Gastroesophageal sphincter (tissue), 4 donors: ENCODE measurements at places on chromosomes 2 and 18. TPM values are rescaled to one million over a fixed set of nuclear protein-coding genes. Genes with fewer than 3 reads are reported as not detected.

DNA sequence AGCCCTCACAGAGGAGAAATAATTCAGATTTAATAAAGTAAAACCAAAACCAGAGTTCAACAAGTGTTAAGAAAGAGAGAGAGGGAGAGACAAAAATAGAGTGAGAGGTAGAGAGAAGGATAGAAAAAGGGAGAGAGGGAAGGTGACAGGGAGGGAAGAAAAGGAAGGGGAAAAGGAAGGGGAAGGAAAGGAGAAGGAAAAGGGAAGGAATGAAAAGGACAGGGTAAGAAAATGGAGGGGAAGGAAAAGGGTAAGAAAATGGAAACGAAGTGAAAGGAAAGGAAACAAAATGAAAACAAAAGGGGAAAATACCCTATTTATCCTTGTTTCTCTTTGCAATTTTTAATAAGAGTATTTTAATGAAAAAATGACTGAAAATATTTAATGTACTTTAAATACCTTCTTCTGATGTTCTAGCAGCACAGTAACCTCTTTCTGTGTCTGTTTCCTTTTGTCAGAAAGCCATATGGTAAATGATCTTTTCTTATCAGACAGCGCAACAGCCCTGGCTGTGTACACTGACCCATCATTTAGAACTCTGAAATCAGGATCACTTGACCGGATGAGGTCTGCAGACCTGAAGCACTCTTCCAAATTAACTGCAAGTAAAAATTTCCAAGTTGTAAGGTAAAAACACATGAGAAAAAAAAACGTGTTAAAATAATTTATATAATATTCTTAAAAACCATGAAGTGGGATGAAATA lies 11.8 kb downstream of the DSC3 start:
- no peak for ATAC-seq

- ATAC-seq: no peak
Measured at GRCh38 chr18:505483-506122, 5.1 kb upstream of the COLEC12 start.

GRCh38 chr2:8594731-8595427 lies 87.0 kb upstream of the ID2 start:
- ATAC-seq: no peak

- ATAC-seq: no peak
Measured at GRCh38 chr18:64254399-64255093, 105.7 kb upstream of the LINC00305 start.

- ATAC-seq: no peak
Measured at GRCh38 chr2:57575700-57576268, 470.8 kb upstream of the VRK2 start.

GRCh38 chr18:43559507-43559906 lies 282.2 kb upstream of the SYT4 start:
- no peak for ATAC-seq

- ATAC-seq: no peak
Measured at GRCh38 chr2:192657362-192657761, 462.6 kb upstream of the TMEFF2 start.

DNA sequence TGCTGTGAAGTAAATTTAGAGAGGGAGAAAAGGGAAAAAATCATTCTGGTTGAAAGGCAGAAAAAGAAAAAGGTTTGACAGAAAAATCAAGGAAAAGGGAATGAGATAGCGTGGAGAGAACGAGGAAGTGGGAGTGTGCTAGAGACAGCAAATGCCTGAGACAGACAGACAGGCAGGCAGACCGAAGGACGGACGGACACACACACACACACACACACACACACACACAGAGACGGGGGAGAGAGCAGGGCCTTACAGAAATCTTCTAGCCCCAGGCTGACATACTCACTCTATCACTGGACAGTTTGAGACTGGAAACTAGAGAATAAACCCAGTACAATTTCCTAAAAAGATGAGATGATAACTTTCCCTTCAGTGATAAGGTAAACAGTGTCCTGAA lies 238.4 kb downstream of the ZNF521 start:
- ATAC-seq: no peak

DNA sequence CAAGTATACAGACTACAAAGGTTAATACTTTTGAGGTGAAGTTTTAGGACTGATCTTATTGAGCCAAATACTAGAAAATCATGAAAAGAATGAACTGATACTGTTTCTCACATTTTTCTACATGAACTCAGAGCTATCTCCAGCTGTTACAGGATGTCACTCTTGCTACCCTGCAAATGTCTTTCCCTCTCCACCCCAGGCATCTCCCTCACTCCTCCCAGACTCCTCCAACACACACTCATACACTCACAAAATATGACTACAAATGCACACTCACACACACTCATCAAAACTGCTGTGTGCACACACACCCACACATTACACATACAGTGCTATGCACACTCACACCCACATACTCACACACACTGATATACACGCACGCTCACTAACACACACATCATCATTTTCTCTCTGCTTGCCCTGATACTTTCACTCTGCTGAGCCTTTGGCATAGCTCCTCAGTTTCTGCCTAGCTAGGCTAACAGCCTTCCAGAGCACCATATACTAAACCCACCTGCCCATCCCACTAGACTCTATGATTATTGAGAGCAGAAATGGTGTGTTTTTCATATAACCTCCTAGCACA lies 273.3 kb downstream of the CD226 start:
- no peak for ATAC-seq

DNA sequence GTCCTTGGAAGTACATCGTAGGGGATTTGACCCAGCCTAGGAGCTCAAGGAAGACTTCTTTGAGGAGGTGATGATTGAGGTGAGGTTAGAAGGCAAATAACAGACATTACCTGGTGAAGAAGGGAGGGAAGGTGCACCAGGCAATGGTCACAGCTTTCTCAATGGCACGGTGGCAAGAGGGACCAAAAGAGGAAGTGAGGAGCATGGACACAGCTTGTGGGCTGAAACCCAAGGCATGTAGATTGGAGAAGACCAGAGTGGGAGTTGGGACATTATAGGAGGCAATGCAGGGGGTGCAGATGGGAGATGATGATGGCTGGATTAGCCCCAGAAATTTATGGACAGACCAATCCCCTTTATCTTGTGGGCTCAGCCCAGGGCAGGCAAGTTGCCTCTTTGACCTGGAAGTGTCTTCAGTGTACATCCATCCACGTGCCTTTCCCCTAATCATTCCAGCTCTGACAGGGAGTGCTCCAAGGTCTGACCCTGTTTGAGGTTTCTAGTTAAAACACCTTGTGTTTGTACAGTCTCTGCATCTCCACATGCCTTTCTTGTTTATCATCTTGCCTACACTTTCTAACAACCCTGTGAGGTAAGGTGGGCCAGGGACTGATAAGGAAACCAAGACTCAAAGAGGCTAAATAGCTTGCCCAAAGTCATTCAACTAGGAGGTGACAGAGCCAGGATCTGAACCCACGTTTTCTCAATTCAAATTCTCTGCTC lies 59.1 kb downstream of the NRP2 start:
- ATAC-seq: no peak

- no peak for ATAC-seq
Measured at GRCh38 chr18:78998371-78999071, 18.9 kb downstream of the SALL3 start.

DNA sequence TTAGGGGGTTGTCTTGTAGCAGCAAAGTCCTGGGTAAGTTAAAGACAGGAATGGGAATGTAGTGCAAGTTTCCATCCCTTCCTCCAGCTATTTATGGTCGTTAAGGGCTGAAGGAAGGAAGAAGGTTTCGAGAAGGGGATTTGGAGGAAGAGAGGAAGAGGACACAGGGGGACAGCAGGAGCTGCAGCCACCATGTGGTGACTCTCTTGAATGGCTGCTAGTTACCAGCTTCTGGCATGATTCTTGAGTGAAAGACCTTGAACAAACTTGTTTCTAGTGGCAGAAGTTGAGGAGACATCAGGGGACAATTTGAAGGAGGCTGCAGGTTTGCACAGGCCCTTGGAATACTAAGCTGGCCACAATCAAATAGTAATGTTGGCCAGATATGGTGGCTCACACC lies 116.6 kb downstream of the MTX2 start:
- ATAC-seq: no peak

DNA sequence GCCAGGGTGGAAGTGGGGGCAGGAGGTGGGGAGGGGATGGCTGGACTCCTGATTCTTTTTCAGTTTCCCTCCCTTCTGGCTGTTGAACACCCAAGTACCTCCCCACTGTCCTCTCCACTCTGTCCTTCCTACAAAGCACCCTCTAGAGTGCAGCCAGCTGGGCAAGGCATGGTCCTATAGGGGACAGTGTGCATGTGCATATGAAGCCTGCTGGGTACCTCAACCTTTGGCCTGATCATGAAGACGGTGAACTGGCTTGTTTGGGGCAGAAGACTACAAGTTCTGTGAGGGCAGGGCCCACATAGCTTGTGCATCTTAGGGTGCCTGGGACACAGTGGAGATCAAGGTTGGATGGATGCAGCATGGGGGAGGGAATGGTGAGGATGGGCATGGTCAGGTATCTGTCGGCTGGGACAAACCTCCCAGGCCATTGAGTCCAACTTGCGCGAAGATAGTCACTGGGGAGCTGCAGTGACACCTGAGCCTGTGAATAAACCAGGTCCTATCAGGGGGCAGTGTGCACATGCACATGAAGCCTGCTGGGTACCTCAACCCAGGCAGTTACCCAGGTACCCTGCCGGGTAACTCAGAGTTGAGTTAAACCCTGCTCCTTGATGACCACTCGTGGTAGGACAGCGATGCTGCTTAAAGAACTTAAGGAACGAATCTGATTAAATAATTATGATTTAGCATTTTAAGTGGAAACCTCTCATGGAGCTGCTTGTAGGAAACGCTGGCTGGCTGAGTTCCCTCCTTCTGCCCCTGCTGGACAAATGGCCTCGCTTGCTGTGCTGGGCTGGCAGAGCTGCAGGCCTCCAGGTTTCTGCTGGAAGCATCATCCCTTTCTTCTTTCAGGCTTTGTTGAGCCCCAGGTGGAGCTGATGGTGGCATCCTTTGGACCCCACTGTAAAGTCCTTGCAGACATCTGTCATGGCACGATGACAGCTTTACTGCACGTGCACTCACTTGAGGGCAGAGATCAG lies 84.0 kb downstream of the POLR1A start:
- no peak for ATAC-seq

DNA sequence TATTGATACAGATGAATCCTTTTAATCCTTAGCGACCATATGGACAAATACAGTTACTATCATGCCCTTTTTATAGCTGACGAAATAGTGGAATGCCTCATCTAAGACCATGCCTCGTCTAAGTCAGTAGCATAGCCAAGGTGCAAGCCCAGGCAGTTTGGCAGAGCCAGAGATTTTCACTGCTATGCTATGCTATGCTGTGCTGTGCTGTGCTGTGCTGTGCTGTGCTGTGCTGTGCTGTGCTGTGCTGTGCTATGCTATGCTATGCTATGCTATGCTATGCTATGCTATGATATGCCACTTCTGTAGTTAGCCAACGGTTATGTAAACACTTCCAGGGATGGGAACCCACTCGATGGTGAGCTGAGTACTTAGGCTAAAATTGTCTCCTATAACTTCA lies 91.6 kb upstream of the MAP4K3 start:
- ATAC-seq: no peak

- peak; percentile 96 for ATAC-seq
Measured at GRCh38 chr18:9575558-9575957, 38.8 kb downstream of the PPP4R1 start.

- no peak for ATAC-seq
Measured at GRCh38 chr2:24568551-24568950, 77.5 kb downstream of the NCOA1 start.

DNA sequence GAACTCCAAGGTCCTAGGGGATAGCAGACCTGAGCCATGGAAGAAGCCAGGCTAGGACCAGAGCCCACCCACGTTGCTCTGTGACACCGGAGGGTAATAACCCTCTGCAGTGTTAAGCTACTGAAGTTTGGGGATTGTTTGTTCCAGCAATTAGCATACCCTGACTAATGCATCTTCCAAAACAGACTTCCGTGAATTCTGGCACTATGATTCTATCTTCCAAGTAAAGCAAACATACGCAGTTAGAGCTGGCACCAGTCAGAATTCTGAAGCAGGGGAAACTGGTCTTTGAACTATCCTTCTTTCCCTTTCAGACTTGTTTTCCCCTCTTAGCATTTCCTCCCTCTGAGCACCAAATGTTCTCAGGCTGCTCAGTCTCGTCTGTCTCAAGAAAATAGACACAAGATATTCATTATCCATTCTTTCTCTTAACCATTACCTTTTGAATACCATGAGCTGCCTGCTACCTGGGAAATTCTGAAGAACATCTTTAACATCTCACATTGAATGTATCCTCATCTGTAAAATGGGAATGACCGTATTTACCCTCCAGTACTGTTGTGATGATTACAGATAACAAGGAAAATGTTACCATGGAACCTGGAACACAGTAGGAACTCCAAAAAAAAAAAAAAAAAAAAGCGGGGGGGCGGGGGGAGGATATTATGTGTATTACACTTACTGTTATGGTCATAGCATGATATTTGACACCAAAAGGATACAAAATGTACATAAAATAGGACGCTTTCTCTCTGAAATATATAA lies 108.2 kb downstream of the TCF4 start:
- no peak for ATAC-seq

GRCh38 chr2:29113891-29114321 lies 1.3 kb upstream of the CLIP4 start:
- ATAC-seq: peak; percentile 46

- ATAC-seq: no peak
Measured at GRCh38 chr2:67018301-67018700, 378.8 kb upstream of the ETAA1 start.

GRCh38 chr2:26820932-26821331 lies 27.0 kb upstream of the DPYSL5 start:
- no peak for ATAC-seq

GRCh38 chr2:42569116-42569711 lies 782 bp downstream of the MTA3 start:
- peak; percentile 22 for ATAC-seq

DNA sequence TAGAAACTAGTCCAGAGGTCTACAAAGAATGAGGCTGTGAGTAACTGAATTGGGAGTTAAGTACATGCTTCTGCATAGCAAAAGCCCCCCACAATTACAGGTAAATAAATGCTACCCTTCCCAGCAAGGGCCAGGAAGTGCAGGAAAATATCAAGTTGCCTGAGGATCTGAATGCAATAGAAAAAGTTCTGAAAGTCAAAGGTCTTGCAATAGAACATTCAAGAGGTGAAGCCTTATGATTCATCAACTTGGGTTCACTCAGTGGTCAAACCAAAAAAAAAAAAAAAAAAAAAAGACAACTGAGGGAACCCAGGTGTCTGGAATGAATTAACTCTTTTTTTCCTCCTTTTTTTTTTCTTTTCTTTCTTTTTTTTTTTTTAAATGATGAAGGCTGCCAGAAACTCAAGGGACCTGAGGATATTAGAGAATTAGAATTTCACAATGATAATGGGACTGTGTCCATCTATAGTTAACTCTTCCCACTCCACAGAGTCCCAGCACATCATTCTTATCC lies 42.9 kb upstream of the RFX8 start:
- ATAC-seq: peak; percentile 34

GRCh38 chr18:46325895-46326294 lies 221.7 kb downstream of the HAUS1 start:
- ATAC-seq: no peak

The DES gene
- total RNA-seq: 17,655 TPM

The CASP10 gene
- 6.7 TPM for total RNA-seq

The FOXI3 gene
- total RNA-seq: not detected

The KIF1A gene
- 0.99 TPM for total RNA-seq

The SH3BP4 gene
- 51.2 TPM for total RNA-seq

The TUBA3E gene
- not detected for total RNA-seq

The TWIST2 gene
- total RNA-seq: 17.7 TPM
